Stimulated activated CD8-positive, alpha-beta memory T cell treated with anti-CD3 and anti-CD28 coated beads, Interleukin-15, amount 100 ng/mL, for 1 hour (primary cell): ENCODE measurements at places on chromosomes 2 and 18.

- DNase-seq = no peak
Measured at GRCh38 chr18:5451150-5451549, 92.6 kb downstream of the EPB41L3 start.

GRCh38 chr2:111173856-111174255, 53.1 kb downstream of the BCL2L11 start:
- DNase-seq = no peak

DNA sequence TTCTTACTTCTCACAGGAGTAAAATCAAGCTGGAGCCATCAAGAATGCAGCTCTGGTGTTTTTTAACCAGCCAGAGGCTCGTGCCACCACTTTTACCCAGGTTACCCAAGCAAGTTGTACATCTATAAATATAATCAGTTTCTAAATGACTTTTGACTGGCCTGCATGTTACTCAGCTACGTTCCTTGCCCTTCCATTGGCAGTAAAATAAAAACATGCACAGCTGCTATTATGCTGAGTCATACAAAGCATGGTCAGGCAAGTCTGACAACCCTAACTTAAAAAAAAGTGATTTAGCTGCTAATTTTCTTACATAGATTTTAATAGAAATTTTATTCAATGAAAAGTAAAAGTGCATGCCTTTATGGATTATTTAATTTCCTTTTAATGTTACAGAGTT, 111.7 kb upstream of the CSRNP3 start:
- DNase-seq = no peak

- DNase-seq = no peak
Measured at GRCh38 chr2:15311201-15311907, 249.8 kb downstream of the NBAS start.

DNA sequence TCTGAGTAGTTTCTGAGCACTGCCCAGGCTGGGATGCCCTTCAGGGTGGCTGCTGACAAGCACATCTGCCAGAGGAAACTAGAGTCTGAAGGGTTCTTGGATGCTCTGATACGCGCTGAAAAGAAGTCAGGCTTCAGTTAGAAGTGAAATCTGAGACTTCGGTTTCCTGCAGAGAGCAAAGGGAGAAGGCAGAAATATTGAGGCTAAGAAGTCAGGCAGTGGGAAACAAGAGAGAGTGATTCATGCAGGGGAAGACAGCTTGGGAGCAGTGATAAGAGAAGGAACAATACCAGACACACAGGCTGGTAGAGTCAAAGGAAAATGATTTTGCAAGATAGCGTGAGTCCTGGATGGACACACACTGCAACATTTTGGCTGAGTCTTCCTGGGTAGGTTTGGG, 51.0 kb upstream of the BOD1L2 start:
- DNase-seq = no peak
